ENCODE measurements at places on chromosomes 7 and 10.
A peak's percentile ranks its signal among the peaks of the same experiment; 100 is the strongest.

DNA sequence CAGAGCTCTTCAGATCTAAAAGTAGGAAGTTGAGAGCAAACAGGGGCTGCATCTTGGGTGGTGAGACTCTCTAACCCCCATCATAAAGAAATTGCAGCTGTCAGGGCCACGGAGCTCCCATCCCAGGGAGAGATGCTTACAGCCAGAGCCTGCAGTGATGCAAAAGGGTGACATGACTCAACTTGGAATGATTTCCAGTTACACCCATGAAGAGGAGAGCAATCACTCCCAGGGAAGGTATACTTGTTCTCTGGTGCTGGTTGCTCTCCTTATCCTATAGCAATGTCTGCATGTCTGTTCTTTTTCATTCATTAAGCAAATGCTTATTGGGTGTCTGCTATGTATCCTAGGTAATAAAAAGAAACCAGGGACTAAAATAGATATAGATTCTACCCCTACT lies 228.0 kb downstream of the RAB11FIP2 start:
- no peak for DNase-seq

DNA sequence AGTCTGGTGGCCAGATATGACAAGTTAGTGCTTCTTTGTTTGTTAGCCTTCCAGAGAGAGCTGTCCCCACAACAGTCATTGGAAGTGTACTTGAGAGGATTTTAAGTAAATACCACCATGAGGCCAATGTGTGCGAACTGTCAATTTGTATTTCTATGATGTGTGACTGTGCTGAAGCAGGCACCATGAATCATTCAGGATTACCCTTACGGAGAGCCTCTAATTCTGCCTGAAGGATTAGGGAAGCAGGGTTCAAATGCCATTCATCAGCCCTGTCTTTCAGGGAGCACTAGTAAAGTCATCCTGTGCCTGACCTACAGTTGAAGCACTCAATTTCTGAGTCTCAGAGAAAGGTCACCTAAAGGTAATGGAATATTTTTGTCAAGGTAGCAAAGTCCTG lies 109.3 kb downstream of the GATA3 start:
- DNase-seq = no peak

- no peak for DNase-seq
These were observed 1.9 kb upstream of the IFRD1 start for GRCh38 chr7:112448381-112448780.

DNA sequence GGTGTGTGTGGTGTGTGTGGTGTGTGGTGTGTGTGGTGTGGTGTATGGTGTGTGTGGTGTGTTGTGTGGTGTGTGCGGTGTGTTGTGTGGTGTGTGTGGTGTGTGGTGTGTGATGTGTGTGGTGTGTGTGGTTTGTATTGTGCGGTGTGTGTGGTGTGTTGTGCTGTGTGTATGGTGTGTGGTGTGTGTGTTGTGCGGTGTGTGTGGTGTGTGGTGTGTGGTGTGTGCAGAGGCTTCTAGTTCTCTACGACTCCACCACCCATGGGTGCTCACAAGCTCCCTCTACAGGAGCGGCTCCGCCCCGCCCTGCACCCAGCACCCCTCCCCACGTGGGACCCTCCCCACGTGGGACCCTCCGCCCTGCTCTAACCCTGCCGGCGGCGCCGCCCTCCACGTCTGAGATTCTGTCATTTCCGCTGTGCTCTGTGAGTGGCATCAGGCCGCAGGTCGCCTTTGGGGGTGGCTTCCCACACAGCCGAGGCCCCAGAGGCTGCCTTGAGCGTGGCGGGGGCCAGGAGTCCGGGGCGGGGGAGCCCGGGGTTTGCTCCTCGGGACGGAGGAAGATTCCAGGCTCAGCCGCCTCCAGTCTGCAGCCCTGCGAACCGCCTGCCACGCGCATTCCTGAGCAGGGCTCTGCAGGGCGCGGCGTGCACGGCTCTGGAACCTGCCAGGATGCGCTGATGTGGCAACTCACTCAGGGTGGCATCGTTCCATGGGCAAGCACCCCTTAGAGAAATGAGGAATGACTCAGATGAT lies 37.0 kb upstream of the DNAJB6 start:
- DNase-seq = no peak

- DNase-seq = no peak
These were observed 15.8 kb downstream of the TSPAN12 start for GRCh38 chr7:120842121-120842621.

DNA sequence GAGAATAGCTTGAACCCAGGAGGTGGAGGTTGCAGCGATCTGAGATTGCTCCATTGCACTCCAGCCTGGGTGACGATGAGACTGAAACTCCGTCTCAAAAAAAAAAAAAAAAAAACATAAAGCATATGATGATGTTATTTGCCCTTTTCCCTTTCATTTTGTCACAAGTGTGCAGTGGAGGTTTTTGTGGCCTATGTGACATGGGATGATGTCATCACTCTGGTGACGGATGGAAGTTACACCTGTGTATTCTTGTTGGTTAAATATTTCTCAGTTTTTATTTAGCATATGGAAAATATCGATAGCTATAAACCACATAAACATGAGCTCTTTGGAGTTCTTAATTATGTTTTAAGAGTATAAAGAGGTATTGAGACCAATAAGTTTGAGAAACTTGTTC lies 71.8 kb upstream of the EMX2 start:
- DNase-seq = no peak

- DNase-seq = no peak
These were observed 33.0 kb downstream of the STAM start for GRCh38 chr10:17676919-17677318.

GRCh38 chr10:133130602-133131001 lies 29.4 kb upstream of the KNDC1 start:
- DNase-seq = no peak

- peak; percentile 48 for DNase-seq
These were observed 41.1 kb downstream of the ZC3HC1 start for GRCh38 chr7:130009848-130010688.

- no peak for DNase-seq
These were observed 101.6 kb upstream of the KCND2 start for GRCh38 chr7:120171406-120171805.

- no peak for DNase-seq
These were observed 287.5 kb downstream of the GRID1 start for GRCh38 chr10:86079088-86079487.

DNA sequence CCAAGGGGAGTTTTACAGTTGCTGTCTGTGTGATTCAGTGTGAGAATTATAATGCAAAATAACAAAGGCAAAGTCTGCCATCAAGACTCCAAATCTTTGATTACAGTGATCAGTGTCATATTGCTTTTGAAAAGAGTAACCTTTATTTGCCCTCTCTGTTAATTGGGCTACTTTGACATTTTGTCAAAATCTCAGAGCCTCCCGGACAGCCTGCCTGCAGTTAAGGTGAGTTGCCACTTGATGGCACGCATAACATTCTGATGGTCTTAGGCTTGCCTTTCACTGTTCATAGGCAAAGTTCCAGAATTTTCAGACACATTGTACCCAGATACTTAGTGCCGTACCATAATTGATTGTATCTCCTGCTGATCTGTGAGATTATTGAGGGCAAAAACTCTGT lies 253.5 kb downstream of the ABCA13 start:
- no peak for DNase-seq

DNA sequence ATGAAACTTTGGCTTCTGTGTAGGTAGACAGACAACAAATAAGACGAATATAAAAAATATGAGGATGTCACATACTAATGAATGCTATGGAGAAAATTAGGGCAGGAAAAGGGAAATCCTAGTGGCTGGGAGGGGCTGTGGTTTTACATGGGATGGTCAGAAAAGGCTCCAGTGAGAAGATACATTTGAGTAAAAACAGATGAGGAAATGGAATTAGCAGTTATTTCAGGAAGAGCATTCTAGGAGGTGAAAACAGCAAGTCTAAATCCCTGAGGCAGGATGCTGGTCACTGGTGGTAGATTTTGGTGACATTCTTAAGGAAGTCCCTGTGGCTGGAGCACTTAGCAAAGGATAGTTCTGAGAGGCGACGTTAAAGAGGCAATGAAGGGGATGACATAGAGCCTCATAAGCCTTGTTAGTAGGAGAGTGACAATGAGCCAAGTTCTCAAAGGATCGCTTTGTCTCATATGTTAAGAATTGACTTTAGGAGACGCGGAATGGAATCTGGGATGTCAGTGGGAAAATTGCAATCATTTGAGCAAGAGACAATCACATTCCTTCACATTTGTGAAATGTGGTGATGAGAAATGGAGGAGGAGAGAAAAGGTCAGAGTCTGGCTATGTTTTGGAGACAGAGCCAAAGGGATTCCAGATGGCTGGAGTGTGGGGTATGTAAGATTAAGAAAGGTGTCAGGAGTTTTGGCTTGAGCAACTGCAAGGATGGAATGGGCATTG lies 384.7 kb upstream of the FZD8 start:
- DNase-seq = no peak

- DNase-seq = no peak
These were observed 228.9 kb upstream of the PITRM1 start for GRCh38 chr10:3401491-3401938.

- no peak for DNase-seq
These were observed 104.7 kb downstream of the PHF14 start for GRCh38 chr7:11078247-11078834.

DNA sequence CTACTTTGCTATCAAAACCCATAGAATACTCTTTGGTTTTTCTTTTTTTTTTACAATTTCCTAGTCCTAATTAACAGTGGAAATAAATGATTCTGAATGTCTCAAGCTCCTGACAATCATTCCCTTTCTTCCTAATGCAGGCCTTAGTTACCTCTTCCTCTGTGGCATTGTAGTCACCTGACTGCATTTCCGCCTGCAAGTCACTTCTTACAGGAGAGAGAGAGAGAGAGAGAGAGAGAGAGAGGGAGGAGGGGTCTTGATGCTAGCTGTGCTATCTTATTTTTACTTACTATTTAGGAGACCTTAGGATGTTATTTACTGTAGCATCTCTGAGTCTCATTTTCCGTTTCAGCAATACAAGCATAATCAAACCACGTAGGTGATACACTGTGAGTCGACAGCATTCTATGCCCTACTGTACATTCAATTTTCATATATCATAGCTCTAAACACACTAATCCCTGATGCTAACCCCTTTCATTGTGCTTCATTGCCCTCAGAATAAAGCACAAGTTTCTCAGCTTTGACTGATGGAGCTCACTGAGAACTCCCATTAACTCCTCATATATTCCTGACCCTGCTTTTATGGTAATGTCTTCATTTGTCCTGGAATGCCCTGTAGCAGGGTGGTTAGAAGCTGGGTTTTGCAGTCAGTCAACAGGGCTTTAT lies 1237.3 kb downstream of the XPNPEP1 start:
- DNase-seq = no peak

GRCh38 chr10:51689536-51689935 lies 9.9 kb downstream of the CSTF2T start:
- no peak for DNase-seq

GRCh38 chr10:35074266-35074665 lies 15.9 kb downstream of the CUL2 start:
- no peak for DNase-seq

DNA sequence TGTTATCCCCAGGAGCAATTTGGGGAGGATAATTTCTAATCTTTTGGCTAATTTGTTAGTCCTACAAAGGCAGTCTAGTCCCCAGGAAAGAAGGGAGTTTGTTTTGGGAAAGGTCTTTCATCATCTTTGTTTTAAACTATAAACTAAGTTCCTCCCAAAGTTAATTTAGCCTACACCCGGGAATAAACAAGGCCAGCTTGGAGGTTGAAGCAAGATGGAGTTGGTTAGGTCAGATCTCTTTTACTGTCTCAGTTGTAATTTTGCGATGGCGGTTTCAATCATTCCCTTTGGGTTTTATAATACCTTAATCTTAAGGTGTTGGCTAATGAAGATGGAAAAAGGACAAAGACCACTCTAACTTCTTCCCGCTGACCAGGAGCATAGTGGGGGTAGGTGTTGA lies 166.4 kb upstream of the NAMPT start:
- DNase-seq = no peak

- no peak for DNase-seq
These were observed 813 bp upstream of the MTURN start for GRCh38 chr7:30133736-30134610.

GRCh38 chr10:16954280-16955030 lies 137.2 kb upstream of the RSU1 start:
- DNase-seq = no peak

GRCh38 chr10:44366941-44367630 lies 17.8 kb downstream of the CXCL12 start:
- DNase-seq = no peak

- no peak for DNase-seq
These were observed 12.9 kb downstream of the AGK start for GRCh38 chr7:141563956-141564623.

DNA sequence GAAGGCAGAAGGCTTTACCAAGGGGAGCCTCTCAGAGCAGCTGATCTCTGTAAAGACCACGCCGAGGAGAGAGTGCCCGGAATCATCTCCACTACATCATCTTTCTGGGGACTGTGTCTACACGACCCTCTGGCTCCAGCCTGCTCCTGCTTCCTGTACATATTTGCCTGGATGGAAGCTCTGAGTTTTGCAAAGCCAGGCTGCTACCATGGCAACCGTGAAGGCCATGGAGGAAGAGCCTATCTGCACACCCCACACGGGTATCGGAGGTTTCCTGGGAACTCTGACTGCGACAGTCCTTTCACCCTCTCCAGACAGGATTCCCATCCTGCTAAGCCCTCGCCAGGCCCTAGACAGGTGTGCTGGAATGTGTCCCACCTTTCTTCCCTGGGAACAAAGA lies 83.4 kb upstream of the TNRC18 start:
- no peak for DNase-seq

DNA sequence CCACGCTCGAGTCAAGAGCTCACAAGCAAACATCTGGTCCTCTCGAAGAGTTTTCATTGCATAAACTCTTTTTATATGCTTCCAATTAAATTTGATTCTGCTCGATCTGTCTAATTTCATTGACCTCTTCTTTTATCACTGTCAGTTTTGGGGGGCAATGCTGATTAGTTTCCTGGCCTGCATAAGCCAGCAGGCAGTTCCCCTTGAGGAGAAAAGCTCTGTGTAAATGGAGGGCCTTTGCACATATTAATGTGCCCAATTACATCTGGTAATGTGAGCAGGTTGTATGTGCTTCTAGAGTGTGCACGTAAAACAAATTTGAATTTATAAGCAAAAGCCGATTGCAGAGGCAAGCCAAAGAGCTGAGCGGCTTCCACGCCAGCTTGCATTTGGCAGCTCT lies 210.3 kb downstream of the ABCA13 start:
- no peak for DNase-seq

GRCh38 chr7:139768249-139768824 lies 9.5 kb downstream of the HIPK2 start:
- DNase-seq = no peak

- DNase-seq = no peak
These were observed 106.2 kb upstream of the NEBL start for GRCh38 chr10:21003240-21003822.

- peak; percentile 92 for DNase-seq
These were observed 28.2 kb downstream of the MINDY4 start for GRCh38 chr7:30799206-30799975.
